ENCODE measurements at places on chromosomes 16 and 17.

DNA sequence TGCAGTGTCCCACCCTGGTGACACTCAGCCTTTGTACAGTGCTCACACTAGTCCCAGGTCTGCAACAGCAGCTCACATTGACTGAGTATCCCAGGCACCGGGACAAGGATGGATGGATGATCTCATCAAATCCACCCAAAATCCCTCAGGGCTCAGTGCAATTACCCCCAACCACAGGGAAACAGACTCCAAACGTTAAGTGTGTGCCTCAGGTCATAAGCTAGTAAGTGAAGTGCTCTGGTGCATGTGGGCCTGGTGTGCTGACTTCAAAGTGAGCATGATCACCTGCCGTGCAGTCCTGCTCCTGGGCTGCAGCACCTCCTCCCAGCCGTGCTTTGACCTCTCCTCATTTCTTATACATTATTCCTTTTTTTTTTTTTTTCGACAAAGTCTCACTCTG is 31.2 kb upstream of the CD300E start:
- H3K27me3 ChIP-seq: peaks cover 56% of the 10 kb centered on the region
- H3K4me3 ChIP-seq: no peak overlapping the region
- no peak for DNase-seq
- no peak overlapping the region for H3K27ac ChIP-seq
- no peaks in the 10 kb centered on the region for H3K4me1 ChIP-seq

DNA sequence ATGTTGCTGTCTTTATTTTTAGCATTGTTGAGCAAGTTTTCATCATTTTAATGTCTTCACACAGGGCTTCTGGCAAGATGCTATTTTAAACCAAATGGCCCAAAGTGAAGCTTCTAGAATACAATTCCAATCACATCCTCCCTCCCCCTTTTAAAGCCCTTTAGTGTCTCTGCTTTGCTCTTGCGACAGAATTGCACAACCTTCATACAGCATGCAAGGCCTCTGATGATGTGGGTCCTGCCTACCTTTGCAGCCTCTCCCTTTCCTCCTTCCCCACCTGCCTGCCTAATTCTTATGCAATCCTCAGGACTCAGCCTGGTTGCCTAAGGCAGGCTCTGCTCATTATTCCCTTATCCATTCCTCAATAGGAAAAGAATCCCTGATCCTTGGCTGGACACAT is 381.7 kb downstream of the SLC39A11 start:
- H3K27ac ChIP-seq: no peak overlapping the region
- H3K4me1 ChIP-seq: no peaks in the 10 kb centered on the region
- no peaks in the 10 kb centered on the region for H3K27me3 ChIP-seq
- DNase-seq: no peak
- H3K36me3 ChIP-seq: peaks cover 8% of the 10 kb centered on the region

DNA sequence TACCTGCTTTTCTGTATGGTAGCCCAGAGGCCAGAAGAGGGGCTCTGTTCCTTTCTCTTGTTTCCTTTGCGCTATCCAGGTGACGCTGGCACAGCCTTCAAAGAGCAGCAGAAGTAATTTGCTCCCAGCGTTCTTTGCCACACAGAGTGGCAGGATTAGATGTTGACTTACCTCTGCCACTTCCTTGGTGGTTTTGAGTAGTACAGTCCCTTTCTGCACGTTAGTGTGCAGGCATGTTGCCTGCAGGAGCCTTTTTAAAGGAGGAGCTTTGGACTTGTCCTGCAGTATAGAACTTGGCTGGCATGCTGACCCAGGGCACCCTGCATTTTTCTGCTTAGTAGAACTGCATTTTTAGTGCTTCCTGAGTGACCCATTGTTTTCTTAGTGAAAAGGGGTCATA is at the start of gene ABCC11:
TSS of gene ABCC11 (minus strand) at position 229 of the 400 bp plus-strand sequence. CDS start 15,618 bp downstream, outside the sequence.
- no peaks in the 10 kb centered on the region for H3K4me1 ChIP-seq
- DNase-seq: no peak
- H3K4me3 ChIP-seq: no peak within 1 kb of the TSS
- no peaks in the 10 kb centered on the region for H3K36me3 ChIP-seq

DNA sequence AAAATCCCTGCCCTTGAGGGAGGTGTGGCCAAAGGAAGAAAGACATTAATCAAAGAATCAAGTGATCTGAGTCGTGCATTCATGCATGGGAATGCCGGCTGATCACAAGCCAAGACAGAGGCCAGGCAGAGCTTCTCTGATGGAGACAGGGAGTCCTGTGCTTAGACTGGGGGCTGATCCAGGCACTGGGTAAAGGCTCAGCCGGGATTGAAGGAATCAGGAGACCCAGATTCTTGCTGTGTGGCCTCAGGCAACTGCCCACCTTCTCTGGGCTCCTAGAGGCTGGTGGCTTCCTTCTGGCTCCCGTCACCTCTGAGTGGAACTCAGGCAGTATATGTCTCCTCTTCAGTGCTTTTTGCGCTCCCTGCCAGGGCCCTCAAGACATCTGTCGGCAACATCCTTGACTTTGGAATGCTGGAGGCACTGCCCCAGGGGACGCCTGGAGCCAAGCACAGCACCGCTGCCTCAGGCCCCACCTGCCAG is 17.7 kb downstream of the RAI1 start:
- H3K4me1 ChIP-seq: peaks cover 42% of the 10 kb centered on the region
- no peak for DNase-seq
- peak overlapping the region; percentile 95 for H3K27ac ChIP-seq
- no peaks in the 10 kb centered on the region for H3K27me3 ChIP-seq

DNA sequence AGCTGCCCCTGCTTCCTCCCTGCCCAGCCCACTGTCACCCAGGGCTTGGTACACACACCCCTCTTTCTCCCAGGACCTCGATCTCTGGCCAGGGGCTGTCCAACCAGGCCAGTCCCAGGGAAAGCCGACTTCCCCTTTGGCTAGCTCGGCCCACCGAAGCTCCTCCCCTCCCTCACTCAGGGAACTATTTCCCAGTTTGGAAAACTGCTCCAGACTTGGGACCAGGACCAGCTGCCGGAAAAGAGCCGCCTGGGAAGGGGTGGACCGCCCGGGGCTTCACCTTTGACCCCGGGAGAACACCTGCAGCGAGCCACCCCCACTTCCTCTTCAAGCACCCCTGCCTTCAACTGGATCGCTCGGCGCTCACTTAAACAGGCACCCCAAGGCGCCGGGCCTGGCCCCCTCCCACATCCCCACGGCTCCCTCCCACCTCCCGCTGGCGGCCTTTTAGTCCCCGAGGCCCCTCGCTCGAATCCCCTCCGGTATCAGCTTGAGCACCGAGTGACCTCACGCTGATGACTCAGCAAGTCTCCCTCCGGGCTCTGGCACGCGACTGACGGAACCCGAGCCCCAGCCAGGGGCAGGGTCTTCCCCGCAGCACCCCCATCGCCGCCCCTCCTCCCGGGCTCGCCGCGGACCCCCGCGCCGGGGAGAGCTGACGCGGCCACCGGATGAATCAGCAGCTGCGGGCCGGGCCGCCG is 934 bp downstream of the MAFG start:
- H3K4me3 ChIP-seq: peak overlapping the region; percentile 99
- DNase-seq: peak; percentile 85
- H3K4me1 ChIP-seq: peaks cover 61% of the 10 kb centered on the region
- H3K27me3 ChIP-seq: peaks cover 31% of the 10 kb centered on the region
- peaks cover 8% of the 10 kb centered on the region for H3K36me3 ChIP-seq
- H3K27ac ChIP-seq: peak overlapping the region; percentile 94

DNA sequence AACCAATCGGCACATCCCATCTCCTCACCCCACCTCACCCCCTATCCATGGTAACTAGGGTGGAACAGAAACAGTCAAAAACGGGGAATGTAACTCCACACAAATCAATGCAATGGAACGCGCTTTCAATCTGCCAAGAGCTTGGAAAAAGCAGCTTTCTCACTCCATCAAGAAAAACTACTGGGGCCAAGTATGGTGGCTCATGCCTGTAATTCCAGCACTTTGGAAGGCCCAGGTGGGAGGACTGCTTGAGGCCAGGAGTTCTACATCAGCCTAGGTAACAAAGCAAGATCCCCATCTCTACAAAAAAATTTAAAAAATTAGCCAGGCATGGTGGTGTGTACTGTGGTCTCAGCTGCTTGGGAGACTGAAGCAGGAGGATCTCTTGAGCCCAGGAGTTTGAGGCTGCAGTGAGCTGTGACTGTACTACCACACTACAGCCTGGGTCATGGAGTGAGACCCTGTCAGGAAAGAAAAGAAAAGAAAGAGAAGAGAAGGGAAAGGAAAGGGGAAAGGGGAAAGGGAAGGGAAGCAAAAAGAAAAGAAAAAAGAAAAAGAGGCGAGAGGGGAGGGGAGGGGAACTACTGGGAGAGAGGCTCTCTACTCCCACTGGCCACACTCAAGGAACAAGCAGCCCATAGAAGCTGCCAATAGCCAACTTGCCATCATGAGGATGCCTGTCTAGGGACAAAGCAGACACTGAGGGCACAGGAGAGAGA is 38.9 kb downstream of the ARHGAP17 start:
- H3K27me3 ChIP-seq: no peaks in the 10 kb centered on the region
- peak overlapping the region; percentile 69 for H3K27ac ChIP-seq
- no peak overlapping the region for H3K4me3 ChIP-seq

- H3K4me1 ChIP-seq: no peaks in the 10 kb centered on the region
- H3K36me3 ChIP-seq: no peaks in the 10 kb centered on the region
- no peak overlapping the region for H3K27ac ChIP-seq
Measured at GRCh38 chr17:60322056-60322387, 69.9 kb downstream of the USP32 start.
